ENCODE measurements at places on chromosomes 7 and 10.

DNA sequence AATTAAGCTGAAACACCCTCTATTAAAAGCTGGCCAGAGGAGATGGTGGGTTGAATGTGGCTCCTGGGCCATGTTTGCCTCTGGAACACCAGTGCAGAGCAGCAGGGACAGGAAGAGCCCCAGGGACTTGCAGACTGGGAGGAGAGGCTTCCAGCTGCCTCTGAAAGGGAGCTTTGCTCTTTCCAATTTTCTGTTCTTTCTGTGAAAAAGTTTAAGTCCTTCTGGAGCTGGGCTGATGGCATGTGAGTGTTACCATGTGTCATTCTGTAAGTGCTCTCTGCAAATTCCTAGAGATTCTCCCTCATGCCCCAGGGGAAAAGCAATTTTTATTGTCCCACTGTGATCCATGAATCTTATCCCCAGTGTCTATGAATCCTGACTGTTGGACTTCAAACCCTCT lies 112.8 kb upstream of the LANCL2 start:
- no peak for DNase-seq

DNA sequence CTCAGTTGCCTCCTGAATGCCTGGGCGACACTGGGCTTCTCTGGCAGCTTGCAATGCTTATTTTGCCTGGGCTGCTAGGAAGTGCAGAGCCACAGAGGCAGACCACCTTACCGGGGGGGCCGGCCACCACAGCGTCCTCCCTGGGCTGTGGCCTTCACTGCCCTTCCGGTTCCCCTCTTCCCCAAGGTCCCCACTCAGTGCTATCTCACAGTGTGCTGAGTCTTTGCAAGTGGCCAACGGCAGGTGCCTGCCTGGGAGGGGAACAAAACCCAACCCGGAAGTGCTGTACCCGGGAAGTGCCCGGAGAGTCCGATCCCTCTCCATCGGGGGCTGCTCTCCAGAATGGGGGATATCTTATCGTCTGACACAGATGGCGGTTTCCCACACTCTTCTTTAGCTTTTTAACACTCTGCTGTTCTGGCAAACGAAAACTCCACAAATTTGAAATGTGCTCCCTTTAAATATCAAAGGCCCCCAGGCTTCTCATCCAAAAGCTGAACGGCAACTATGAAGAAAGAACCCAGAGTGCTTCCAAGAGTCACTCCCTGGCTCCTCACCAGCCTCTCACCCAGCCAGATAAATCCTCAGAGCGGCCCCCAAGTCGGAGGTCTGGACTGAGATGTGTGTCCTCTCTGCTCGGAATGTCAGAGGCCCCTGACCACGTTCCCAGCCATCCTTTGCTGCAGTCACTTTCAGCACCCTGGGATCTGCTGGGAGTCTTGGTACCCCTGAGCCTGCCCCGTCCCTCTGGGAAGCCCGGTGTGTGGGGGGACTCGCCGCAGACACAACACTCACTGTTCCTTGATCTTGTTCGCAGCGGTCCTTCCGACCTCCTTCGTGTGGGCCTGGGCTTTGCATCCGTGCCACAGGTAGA lies 165.1 kb downstream of the SVIL start:
- DNase-seq = no peak

GRCh38 chr10:8401531-8401930 lies 347.0 kb downstream of the GATA3 start:
- DNase-seq = no peak

GRCh38 chr7:108282427-108282996 lies 152.4 kb upstream of the LAMB4 start:
- no peak for DNase-seq

GRCh38 chr7:20238754-20239324 lies 21.7 kb upstream of the MACC1 start:
- DNase-seq = no peak

- no peak for DNase-seq
Observed at GRCh38 chr7:122423591-122423990, 119.0 kb upstream of the FEZF1 start.

DNA sequence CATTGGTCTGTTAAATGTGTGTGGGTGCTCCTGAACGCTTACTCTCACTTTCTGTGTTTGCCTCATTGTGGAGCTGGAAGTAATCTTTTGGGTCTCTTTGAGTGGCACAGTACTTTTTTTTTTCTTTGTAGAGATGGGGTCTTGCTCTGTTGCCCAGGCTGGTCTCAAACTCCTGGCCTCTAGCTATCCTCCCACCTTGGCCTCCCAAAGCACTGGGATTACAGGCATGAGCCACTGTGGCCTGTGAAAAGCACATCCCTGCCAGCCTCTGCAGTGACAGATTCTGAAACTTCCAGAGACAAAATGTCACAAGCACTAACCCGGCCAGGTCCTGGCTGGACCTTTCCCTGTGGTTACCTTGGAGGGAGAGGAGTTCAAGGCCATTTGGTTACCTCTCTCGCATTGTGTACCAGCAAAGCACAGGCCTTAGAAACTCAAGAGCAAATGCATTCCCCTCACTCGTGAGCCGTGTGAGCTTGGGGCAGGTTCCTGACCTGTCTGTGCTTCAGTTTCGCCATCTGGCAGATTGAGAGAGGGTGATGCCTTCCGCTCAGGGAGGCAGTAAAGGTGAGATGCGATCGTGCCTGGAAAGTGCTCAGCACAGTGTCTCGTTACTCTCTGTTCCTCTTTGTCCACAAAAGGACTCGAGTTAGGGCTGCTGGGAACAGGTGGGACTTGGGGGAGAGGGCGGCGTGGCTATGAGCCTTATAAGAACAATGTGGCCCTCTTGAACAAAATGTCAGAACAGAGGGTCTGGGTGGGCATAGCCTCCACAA lies 72.6 kb upstream of the SEPHS1 start:
- DNase-seq = no peak

DNA sequence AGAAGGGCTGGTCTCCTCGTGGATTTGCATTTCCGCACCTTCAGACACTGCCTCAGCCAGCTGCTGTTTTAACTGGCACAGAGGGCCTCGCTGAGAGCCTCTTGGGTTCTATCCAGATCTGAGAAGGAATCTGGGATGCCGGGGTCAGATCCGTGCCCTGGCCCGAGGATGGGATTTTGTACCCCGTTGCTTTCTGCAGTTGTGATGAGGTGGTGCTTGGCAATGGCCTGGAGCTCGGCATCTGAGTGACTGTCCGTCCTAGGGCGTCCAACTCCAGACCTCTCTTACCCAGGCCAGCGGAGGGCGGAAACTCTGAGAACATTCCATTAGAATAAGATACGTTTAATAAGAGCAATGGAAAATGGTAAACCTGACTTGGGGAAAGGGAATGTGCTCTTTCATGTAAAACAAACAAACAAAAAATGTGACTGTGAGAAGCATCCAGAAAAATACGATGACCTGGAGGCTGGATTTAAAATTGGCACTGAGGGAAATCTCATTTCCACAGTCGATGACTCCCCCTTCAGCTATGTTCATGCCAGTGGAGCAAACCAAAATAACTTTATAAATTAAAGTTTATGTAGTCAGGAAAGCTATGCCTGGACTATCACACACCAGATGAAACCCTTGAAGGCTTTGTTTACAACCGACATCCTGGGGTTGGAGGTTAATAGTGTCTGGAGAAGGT lies 39.6 kb downstream of the GRK5 start:
- no peak for DNase-seq

- no peak for DNase-seq
Observed at GRCh38 chr7:92769394-92769699, 67.0 kb downstream of the CDK6 start.

DNA sequence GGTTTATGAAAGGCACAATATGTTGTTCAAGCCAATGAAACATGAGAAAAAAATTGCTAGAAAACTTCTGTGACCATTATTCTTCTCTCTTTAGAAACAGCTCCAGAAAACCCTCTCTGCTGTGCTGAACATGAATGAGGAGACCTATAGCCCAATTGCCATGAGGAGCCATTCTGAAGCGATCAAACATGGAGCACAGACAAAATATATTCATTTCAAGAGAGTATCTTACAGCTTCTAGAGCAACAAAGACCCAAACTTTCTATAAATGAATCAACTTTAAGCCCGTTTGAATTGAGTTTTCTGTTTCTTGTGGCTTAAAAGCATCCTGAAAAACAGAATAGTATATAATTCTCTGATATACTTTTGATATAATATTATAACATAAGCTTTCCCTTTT lies 83.4 kb upstream of the UCN3 start:
- no peak for DNase-seq

DNA sequence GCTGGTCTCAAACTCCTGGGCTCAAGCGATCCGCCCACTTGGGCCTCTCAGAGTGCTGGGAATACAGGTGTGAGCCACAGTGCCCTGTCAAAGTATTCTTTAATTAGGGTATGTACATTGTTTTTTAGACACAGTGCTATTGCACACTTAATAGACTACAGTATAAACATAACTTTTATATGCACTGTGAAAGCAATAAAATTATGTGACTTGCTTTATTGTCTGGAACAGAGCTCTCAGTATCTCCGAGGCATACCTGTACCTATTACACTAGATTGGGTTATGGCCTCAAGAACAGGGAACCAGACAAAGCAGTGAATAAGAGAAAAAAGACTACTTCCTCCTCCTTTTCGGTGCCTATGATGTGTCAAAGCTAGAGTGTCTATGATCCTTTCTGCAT lies 13.1 kb downstream of the ATOH7 start:
- DNase-seq = no peak

DNA sequence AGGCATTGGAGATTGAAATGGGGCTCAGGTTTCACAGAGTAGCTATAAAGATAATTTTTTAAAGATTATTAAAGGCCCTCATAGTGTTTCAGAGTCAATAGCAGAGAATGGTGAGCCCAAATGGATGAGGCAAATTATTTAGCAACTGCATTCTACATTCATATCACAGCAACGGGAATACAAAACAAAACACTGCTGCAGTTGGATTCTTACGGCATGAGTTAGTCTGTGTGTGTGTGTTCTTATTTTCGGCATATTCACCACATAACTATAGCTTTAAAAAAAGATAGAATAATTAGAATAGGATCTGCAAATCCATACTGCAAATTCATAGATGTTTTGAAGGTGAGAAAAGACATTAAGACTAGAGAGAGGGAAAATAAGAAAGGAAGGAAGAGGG lies 66.0 kb downstream of the SUGCT start:
- DNase-seq = no peak

GRCh38 chr10:87585565-87586514 lies 73.8 kb upstream of the PAPSS2 start:
- DNase-seq = no peak

GRCh38 chr7:119984247-119984646 lies 288.7 kb upstream of the KCND2 start:
- no peak for DNase-seq

- DNase-seq = no peak
Observed at GRCh38 chr10:36603688-36604087, 521.7 kb upstream of the ANKRD30A start.
